NCI-H446 treated with DMSO at 0.1 percent for 48 hours (cell line): ENCODE measurements at places on chromosomes 6 and 20.

GRCh38 chr20:61331543-61331942 lies 79.5 kb downstream of the CDH4 start:
- no peak for DNase-seq

- DNase-seq: no peak
These were observed 95.9 kb upstream of the PMEPA1 start for GRCh38 chr20:57805747-57806146.

DNA sequence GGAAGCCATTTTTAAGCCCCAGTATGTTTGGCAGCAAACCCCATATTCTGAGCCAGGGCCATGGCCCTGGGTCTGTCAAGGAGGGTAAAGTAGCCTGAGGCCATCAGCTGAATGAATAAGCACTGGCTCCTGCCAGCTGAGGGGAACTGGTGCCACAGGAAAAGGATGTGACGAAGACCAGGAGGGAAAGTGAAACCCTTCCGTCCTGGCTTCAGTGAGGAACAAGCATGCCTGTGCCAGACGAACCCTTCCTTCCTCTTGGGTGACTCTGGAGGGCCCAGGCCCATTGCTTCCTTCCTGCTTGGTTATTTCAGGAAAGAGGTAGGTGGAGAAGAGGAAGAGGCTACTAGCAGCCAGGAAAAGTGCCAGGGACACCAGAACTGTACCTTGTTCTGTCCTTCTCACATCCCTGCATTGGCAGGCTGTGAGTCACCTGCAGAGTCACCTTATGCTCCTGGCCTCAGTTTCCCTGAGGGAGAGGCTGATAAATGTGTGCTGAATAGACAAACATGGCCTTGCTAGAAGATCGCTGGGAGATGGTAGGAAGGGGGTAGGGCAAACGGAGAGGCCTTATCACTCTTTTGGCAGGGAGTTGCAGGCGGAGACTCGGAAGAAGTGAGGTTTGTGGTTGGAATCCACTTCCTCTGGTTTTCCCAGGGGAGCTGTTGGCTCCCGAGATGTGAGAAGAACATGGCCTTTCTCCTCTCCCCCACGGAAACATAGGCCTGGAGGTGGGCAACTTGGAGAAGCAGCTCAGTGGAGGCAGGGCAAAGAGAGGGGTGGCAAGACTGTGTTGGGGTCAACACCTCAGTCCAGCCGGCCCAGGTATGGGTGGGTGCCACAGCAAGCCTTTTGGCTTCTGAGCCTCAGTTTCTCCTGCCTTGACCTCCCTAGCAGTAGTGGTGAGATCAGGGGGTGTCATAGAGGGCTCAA lies 37.4 kb downstream of the COX4I2 start:
- no peak for DNase-seq

GRCh38 chr6:80466981-80467380 lies 360.5 kb downstream of the BCKDHB start:
- no peak for DNase-seq

- DNase-seq: no peak
These were observed 118.0 kb downstream of the OPRM1 start for GRCh38 chr6:154157082-154157481.

DNA sequence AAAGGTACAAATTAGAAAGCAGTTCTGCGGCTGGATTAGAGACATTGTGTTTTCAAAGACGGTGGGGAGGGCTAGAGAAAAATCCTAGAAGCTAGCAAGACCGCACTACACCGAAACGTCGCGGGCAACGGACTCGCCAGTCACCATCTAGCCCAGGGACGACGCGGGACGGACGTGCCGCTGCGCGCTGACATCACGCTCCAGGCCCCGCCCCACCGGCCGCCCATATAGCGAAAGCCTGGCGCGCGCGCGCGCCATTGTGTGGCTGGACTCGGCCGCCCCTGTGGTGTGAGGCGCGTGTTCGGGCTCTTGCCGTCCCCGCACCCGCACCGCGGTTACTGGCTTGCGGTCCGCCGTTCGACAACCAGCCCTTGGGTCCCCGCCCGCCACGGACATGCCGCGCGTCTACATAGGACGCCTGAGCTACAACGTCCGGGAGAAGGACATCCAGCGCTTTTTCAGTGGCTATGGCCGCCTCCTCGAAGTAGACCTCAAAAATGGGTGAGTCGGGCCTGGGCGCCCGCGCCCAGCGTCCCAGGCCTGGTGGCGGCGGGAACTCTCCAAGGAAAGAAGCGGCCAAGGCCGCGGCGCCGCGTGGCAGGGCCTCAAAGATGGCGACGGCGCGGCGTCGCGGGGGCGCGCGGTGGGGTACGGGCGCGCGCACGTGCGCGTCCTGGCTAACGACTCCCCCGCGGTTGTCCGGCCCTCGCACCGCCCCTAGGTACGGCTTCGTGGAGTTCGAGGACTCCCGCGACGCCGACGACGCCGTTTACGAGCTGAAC lies at the start of gene SRSF6:
Gene SRSF6 (plus strand): TSS at position 257 of the 782 bp plus-strand sequence. CDS start 138 bp downstream, at position 395.
- DNase-seq: peak; percentile 87

GRCh38 chr20:63215101-63216040 lies 560 bp downstream of the YTHDF1 start:
- peak; percentile 16 for DNase-seq

GRCh38 chr6:12269110-12269509 lies 21.1 kb upstream of the EDN1 start:
- no peak for DNase-seq

GRCh38 chr6:29474996-29475395 lies 12.8 kb downstream of the MAS1L start:
- no peak for DNase-seq
